Posterior vena cava (tissue), 2 donors: ENCODE measurements at places on chromosomes 1 and 21.
A peak's percentile ranks its signal among the peaks of the same experiment; 100 is the strongest.

DNA sequence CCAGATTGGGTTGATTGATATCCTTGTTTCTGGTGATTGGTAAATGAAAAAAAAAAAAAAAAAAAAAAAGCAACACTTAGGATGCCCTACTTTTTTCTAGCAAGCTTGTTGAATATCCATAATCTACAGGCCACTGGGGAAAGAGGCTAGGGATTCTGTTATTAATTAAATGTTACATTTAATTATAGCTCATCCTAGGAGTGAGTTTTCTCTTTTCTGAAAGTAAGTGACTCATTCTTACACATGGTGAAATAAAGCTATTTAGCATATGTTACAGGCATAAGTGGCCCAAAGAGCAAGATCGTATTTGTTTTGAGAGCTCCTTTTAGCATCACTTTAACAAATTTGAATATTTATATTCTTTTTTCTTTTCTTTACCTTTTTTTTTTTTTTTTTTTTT, 94.5 kb downstream of the FNBP1L start:
- DNase-seq, result no peak

DNA sequence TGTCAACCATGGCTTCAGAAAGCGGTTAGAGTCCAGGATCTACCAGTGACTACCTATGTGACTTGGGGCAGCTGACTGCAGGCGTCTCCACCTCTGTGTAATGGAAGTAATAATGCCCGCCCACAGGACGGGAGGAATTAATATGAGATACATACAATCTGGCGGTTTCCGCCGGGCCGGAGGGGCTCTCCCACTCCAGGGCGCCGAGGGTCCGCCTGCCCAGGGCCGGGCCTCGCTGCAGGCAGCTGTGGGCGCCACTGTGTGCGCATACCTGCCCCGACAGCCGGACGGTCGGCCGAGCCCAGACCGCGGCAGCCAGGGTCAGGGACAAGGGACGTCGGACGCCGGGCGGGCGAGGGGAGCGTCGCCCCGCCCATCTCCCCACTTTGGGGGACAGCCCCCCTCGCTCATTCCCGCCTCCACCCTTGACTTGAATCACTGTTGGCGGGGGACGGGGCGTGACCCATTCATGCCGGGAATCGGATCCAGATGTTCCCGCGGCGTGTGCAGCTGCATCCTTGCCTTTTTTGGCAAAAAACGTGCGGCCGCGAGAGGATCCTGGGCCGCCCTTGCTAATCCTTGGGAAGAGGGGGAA, 6.0 kb upstream of the SF3A3 start:
- DNase-seq, result peak; percentile 97

DNA sequence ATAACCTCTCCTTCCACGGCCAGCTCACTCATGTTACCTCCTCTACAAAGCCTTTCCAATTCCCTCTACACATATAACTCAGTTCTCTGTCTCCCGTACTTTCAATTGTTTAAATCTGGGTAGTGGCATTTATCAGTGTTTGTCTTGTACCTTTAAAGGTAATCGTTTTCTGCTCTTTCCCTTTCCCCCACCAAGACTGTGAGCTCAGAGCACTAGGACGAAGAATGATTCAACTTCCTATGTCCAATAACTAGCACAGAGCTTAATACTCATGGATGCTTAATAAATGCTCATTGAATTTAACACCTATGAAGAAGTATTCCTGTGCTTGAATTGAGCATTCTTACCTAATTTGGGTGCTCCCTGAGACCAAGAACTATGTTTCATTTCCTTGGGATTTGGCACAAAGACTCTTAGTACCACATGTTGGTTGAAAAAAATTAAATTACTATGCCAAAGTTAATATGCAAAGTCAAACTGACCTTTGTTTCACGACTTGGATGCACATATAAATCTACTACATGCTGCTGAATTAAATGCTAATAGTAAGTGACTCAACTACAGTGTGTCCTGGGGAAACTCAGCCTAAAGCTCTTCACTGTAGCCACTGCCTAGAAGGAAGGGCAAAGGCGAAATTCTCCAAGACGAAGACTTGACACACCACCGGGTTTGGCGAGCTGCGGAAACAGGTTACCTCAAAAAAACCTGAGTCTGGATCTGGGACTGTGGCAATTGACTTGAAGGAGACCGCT, 30.6 kb upstream of the C1orf185 start:
- no peak for DNase-seq

- DNase-seq, result no peak
Observed at GRCh38 chr1:175252561-175252960, 60.0 kb upstream of the KIAA0040 start.

- no peak for DNase-seq
Observed at GRCh38 chr21:34946916-34947534, 102.1 kb downstream of the RUNX1 start.

DNA sequence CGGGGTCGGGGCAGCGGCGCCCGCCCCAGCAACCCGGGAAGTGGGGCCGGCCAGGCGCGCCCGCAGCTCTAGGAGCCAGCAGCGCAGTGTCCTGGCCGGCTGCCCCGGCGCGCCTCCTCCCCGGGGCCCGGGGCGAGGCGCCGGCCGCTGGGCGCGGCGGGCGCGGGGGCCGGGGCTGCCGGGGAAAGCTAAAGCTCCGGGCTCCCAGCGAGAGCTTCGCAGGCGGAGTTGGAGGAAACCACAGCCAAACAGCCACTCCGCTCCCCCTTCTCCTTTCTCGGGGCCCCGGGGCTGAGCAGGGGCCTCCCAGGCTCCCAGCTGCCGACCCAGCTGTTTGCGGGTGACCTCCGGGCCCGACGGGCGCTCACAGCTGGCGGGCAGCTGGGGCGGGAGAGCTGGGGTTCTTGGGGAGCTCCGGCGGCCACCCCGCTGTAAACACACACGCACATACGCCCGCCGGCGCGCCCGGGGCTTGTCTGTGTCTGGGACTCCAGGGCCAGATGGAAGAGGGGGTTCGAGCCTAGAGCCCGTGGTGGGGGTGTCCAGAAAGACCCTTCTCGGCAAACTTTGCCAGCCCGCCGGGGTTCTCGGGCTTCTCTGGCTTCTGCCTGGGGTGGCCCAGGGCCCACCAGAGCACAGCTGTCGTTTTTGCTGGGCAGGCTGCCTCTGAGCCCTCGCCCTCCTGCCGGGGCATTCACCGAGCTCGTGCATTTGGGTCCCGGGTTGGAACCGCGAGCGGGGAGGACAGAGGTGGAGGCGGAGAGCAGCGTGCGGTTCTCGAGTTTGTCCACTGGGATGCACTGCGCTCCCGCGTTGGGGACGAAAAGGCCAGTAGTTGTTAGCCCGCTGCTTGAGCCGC, 1.5 kb downstream of the AJAP1 start:
- DNase-seq, result no peak

- peak; percentile 94 for DNase-seq
Observed at GRCh38 chr1:202034683-202035462, 24.5 kb downstream of the ELF3 start.

GRCh38 chr1:10734962-10735544, 61.4 kb downstream of the CASZ1 start:
- DNase-seq, result no peak

DNA sequence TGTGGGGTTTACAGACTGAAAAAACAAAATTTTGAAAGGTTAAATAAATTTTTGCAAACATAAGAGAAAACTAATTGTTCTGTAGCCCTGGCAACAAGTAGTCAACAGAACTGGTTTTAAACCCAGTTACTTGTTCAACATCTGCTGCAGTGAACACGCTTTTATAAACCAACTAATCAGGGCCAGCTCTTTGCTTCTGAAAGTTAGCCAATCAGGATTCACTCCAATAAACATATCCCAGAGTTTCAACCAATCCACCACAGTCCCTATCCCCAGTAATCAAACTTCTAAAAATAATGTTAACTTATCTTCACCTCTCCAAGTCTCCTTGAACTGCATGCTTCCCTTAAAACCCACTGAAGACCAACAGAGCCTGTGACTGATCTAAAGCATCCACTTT, 306.6 kb downstream of the CTH start:
- no peak for DNase-seq

GRCh38 chr1:234409328-234409727, 36.1 kb downstream of the COA6 start:
- no peak for DNase-seq

DNA sequence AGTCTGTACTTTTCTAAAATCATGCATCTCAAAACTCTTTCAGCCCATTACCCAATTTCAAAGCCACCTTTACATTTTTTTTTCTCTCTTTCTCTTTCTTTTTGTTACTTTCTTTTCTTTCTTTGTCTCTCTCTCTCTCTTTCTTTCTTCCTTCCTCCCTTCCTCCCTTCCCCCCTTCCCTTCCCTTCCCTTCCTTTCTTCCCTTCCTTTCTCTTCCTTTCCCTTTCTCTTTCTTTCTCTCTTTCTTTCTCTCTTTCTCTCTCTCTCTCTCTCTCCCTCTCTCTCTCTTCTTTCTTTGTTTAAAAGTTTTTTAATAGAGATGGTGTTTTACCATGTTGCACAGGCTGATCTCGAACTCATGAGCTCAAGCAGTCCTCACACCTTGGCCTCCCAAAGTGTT, 11.5 kb downstream of the ZMYM4 start:
- DNase-seq, result no peak

GRCh38 chr21:44509539-44509938, 30.5 kb downstream of the KRTAP10-1 start:
- no peak for DNase-seq

- DNase-seq, result no peak
Observed at GRCh38 chr1:67040405-67040804, 13.5 kb downstream of the SLC35D1 start.

DNA sequence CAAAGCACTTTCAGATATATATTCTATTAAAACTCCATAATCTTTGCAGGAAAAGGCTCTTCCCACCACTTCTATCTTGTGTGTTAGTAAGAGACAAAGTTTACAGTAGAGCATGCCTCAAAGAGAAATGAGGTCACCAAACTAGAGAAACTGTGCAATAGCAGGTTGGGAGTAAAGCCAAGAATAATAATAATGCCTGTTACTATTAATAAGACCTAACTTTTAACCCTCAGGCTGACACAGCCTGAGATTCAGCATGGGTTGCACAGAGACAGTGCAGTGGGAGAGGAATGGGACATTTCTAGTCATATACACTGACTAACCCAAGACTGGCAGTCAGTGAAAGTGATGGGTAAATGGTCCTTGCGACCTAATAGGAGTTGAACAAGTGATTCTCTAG, 320.2 kb upstream of the NFIA start:
- DNase-seq, result no peak

DNA sequence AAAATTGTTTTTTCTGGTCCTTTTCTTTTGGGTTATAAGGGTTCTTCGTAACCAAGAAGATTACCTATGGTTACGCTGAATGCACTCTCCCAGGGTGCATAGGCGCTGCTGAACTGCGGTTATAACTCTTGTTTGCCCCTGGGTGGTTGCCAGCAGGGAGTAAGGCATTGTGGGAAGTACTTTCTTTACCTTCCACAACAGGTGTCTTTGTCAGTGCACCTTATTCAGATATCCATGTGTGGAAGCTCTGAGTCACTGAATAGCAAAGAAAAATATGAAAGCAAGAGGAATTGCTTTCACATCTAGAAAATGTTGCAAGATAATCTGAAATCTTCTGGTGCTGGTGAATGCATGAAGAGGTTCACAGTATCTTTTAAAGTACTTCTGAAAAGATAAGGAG, 124.4 kb upstream of the CACYBP start:
- DNase-seq, result no peak

- peak; percentile 26 for DNase-seq
Observed at GRCh38 chr1:190019717-190020116, 457.9 kb downstream of the BRINP3 start.

GRCh38 chr1:237756304-237756967, 134.3 kb downstream of the ZP4 start:
- no peak for DNase-seq

GRCh38 chr1:217188280-217189237, 442.3 kb downstream of the GPATCH2 start:
- no peak for DNase-seq

GRCh38 chr1:228305721-228306152, 97.9 kb downstream of the OBSCN start:
- peak; percentile 74 for DNase-seq

DNA sequence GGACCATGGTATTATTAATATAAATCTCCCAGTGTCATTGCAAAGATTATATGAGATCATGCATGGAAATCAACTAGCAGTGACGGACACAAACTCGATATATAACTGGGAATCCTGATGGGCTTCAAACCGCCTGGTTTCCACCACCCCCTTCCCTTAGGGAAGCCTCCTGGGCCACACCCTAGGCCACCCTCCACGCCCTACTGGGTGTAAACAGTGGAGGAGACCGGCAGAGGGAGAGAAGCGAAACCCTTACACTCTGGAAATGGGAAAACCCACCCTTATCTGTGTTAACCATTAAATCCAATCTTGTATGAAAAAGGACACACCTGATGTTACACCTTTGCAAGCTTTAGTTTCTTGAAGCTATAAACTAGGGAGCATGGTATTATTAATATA, 595 bp upstream of the ZNHIT6 start:
- DNase-seq, result no peak

- peak; percentile 43 for DNase-seq
Observed at GRCh38 chr1:180952657-180953013, 39.9 kb downstream of the KIAA1614 start.

DNA sequence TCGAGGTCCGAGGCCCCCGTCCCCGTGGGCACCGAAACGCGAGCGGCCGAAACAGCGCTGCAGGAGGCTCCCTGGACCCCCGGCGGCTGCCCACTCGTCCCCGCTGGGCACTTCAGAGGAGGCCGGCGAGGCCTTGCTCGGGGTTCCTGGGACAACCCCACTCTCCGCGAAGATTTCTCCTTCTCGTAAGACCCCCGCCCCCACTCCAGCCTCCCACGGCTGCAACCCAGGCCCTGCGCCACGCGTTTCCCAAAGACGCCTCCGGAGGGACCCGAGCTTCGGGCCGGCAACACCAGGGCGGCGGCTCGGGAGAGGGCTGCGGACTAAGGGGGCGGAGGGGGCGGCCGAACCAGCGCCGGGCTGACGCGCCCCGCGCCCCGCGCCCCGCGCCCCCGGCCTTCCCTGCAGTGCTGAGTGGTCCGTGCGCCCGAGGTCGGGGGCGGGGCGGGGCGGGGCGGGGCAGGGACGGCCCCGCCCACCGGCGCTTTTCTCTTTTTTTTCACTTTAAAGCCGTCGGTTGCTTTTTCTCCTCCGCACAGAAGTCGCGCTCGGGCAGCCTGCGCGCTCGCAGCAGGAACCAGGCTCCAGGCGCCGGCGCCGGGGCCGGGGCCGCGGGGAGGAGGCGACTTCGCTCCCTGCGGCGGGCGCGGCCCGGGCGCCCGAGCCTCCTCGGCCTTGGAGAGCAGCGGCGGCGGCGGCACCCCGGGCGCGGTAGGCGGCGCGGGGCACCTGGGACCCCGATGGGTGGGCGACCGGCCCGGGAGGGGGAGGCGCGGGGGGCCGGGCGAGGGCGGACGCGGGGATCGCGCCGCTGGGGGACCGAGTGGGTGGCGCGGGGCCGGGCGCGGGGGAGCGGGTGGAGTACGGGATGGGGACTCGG, at the start of gene SPSB1:
SPSB1 (plus strand) TSS at position 534 of the 880 bp plus-strand sequence. CDS start 62,998 bp downstream, outside the sequence.
- peak; percentile 91 for DNase-seq

- DNase-seq, result no peak
Observed at GRCh38 chr1:185960422-185961321, 226.5 kb downstream of the HMCN1 start.
